SK-MEL-5 (cell line): ENCODE measurements at places on chromosomes 11 and 22.

DNA sequence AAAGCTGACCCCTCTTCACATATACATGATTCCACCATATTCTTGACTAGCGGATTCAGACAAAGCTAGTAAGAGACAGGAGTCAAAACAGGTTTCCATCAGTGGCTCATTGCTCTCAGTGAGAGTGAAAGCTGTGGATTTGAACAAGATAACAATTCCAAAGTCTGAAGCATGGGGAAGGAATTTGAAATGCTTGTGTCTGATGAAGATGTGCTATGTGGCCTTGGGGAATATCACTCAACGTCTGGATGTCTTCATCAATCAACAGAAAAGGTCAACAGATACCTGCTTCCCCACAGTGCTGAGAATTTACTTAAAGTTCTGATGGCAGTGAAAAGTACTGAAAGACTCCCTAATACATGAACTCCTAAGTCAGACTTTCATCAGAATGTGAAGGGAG lies 46.9 kb upstream of the SESN3 start:
- DNase-seq: no peak

- DNase-seq: no peak
Observed at GRCh38 chr22:27345691-27346090, 455.9 kb downstream of the MN1 start.

DNA sequence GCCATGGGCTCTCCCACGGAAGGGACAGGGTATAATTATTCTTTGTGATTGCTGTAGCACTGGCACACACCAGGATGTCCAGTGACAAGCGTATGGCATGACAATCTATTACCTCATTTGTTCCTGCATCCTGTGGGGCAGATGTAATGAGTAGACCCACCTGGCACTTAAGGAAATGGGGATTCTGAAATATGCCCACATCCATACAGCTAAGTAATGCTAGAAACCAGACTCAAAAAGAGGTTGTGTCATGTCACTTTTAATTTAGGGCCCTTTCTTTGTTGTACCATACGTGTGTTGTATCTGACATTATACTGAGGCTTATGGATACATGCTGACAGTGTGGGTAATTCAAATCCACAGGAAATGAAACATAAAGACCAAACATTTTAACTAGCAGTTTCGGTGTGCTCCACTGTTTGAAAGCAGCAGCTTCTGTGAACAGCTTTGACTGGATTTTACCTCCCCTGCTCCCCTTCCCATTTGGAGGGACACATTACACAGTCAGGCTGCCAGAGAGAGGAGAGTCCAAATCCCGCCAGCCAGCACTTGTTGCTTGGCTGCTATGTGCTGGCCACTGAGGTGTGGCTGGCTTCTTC lies 21.2 kb downstream of the GRAMD1B start:
- DNase-seq: no peak

DNA sequence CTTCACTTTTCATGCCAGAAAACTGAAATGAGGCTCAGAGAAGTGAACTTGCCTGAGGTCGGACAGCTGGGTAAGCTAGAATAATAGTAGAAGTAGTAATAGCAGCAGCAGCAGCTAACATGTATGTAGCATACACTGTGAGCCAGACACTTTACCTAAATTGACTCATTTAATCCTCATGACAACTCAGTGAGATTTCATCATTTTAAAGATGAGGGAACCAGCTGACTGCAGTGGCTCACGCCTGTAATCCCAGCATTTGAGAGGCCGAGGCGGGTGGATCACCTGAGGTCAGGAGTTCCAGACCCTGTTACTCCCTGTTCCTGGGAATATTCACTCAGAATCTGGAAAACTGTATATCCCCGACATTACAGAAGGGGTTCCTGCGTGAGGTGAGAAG lies 154.5 kb downstream of the DBX1 start:
- DNase-seq: no peak
